Inflammatory macrophage treated with lipopolysaccharide for 1 hour (primary cell): ENCODE measurements at places on chromosomes 7 and 10.

- DNase-seq = no peak
Measured at GRCh38 chr10:127738512-127739424, 1.8 kb downstream of the FOXI2 start.

- DNase-seq = no peak
Measured at GRCh38 chr10:113007343-113007771, 57.3 kb downstream of the TCF7L2 start.

- DNase-seq = peak; percentile 17
Measured at GRCh38 chr7:155003092-155003375, at the start of gene PAXIP1. Gene PAXIP1, minus strand, starts transcription at chr7:155003124. Its CDS starts 195 bp downstream, at chr7:155002929.

GRCh38 chr10:49094646-49095045 lies 20.7 kb downstream of the VSTM4 start:
- DNase-seq = no peak

DNA sequence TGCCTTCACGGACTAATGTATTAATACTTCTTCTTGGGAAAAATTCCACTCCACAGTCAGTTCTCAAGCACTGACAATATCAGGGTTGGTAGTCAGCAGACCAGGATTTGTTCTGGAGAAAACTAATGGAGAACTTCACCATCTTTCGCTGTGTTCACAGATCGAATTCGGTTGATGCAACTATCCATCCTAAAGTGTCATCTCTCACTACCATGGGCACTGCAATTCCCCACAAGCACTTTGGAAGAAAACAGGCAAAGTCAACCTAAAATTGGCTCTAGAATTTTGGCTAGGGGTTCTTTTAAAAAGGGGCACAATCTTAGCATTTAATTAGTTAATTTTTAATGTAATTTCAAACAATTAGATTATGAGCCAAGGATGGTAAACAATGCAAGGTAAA lies 164.4 kb downstream of the HGF start:
- DNase-seq = no peak

DNA sequence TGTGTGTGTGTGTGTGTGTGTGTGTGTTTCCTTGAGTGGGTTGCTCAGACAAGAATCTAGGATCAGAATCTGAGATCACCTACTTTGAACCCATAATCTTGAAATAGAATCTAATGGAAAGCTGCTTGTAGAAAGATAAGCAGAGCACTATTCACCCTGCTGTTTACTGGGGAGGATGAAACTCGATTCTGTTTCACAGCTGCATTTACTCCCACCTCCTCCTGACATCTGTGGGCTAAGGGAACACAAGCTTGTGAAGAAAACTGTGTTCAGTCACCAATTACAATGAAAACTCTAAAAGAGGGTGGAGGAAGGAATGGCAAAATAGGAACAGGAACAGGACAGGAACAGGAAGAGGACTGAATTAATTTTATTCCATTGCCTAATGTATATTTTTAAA lies 269.5 kb downstream of the TSPAN12 start:
- no peak for DNase-seq

GRCh38 chr10:131898713-131899112 lies 2.1 kb upstream of the PPP2R2D start:
- DNase-seq = no peak

- no peak for DNase-seq
Measured at GRCh38 chr7:28348636-28349035, 63.7 kb upstream of the CREB5 start.

DNA sequence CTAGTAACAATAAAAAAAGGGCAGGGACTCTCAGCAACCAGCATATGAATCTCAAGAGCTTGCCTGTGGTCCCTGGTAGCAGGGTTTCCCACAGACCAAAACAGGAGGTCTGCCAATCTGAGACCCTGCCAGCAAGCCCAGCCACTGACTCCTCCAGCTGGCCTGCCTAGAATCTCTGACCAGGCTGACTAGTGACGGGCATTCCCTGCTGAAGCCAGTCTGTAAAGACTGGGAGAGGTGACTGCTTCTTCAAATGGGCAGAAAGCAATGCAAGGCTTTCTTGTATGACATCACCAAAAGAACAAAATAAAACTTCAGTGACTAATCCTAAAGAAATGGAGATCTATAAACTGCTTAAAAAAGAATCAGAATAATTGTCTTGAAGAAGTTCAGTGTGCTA lies 249.4 kb downstream of the TCF7L2 start:
- DNase-seq = peak; percentile 23

DNA sequence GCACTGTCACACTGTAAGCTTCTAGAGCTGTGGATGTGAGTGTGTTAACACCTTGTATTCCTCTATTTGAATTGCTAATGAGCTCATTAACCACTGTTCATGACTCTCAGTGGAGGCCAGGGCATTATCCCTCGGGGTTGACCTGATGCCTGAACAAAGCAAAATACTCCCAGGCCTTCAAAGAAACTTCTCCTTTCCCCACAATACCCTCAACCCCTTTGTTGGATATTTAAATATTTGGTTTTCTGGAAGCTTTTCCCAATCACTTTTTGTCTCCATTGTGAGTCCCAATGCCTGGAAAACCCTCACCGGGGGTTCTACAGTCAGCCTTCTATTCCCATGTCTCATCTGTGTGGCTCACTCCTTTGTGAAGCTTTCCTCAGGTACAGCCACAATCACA lies 780.1 kb downstream of the PHTF2 start:
- DNase-seq = no peak

- DNase-seq = no peak
Measured at GRCh38 chr10:75730847-75731246, 299.4 kb downstream of the LRMDA start.

- DNase-seq = no peak
Measured at GRCh38 chr7:130879191-130879590, 145.2 kb upstream of the KLF14 start.

DNA sequence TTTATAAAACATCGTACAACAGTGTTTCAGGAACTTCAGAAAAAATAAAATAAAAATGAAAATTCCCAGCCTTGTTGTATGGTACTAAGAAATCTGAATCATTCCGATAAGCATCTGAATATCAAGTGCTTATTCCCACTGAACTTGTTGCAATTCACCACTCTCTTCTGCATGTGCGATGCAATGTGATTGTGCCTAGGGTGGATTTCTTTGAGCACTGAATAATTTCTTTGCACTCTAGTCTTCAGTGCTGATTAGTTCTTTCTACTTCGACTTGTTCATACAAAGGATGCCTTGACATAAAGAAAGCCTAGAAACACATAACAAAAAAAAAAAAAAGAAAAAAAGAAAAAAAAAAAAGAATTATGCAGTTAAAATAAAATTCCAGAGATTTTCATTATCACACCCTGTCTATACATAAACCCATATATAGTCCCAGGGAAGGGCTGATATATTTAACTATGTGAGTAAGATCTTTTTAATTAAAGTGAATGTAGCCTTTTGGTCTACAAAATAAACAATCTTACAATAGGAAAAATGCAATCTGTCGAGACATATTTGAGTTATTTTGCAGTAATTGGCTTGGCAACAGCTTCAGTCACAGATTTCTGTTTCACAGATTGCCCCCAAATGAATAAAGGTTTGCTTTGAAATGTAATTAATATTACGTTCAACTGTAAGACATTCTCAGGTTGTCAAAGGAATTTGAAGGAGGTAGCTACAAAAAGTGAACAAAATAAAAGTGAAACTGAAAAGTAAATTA lies 1118.9 kb upstream of the CELF2 start:
- DNase-seq = no peak

GRCh38 chr10:123972481-123973401 lies 81.1 kb upstream of the CPXM2 start:
- no peak for DNase-seq

DNA sequence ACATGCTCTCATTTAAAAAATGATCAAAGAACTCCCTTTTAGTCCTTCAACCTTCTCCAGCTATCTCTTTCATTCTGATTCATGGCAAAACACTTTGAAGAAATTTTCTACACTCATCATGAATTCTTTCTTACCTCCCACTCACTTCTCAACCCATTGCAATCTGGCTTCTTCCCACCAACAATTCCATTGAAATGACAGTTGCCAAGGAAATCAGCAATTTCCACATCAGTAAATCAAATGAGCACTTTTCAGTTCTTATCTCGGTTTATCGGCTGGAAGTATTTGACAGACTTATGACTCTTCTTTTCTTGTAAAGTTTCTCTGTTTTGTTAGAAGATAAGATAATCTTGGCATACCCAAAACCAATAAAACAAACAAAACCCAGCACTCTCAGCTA lies 99.1 kb upstream of the CACNA2D1 start:
- DNase-seq = no peak
